ENCODE measurements at places on chromosomes 7 and 10.
A peak's percentile ranks its signal among the peaks of the same experiment; 100 is the strongest.

DNA sequence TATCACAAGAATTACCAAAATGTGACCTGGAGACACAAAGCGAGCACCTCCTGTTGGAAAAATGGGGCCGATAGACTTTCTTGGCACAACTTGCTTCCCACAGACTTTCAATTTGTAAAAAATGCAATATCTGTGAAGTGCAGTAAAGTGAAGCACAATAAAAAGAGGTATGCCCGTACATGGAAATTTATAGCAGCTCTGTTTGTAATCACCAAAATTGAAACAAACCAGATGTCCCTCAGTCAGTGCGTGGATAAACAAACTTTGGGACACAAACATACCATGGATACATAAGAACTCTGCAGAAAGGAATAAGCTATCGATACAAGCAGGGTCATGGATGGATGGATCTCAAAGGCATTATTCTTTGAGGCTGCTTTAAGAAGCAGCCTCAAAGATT lies 33.6 kb downstream of the ARID5B start:
- no peak for DNase-seq

- no peak for DNase-seq
Measured at GRCh38 chr7:127903892-127904669, 127.2 kb downstream of the LRRC4 start.

DNA sequence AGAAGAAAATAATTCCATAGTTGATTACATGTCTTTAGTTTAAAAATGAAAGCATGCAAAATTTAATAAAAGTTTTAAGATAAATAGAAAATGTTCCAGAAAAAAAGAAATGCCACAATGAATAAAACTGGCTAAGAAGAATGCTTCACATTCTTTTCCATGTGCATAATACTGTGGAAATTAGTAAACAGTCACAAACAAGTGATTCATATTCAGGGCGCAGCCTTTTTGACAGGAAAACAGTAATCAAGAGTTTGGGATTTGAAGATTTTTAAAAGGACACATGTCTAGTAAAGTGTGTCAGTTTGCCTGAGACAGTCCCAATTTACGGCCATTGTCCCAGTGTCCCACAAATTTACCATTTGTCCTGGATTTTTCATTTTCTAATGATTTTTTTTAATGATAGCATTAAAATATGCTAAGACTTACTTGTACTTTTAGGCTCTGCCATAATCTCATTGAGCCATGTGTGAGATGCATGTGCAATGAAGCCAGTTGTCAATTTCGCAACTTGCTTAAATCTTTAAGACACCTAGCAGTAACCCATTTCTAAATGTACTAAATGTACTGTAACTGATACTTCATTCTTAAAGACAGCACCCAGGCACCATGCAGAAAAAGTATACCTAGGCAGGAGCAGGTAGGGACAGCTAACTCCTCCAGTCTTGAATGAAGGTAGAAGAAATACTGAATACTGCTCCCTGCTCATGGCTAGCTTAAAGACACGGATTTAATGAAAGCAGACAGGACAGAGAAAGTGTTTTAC lies 46.9 kb downstream of the ZNF438 start:
- no peak for DNase-seq

DNA sequence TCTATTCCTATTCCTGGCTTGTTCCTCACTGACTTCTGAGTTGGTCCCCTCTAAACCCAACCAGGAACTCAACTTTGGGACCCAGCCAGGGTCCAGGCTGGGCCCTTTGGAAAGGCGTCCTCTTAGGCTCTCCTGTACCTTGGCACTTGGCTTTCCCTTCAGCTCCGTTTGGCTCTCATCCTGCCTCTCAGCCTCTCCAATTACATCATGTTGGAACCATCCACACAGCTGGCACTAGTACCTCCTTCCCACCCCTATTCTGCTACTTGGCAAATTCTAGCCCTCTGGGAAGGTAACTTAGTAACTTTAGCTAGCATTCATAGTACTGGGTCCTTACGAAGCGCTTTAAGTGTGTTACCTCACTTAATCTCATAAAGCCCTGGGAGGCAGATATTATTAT lies 205.3 kb upstream of the HABP2 start:
- no peak for DNase-seq

DNA sequence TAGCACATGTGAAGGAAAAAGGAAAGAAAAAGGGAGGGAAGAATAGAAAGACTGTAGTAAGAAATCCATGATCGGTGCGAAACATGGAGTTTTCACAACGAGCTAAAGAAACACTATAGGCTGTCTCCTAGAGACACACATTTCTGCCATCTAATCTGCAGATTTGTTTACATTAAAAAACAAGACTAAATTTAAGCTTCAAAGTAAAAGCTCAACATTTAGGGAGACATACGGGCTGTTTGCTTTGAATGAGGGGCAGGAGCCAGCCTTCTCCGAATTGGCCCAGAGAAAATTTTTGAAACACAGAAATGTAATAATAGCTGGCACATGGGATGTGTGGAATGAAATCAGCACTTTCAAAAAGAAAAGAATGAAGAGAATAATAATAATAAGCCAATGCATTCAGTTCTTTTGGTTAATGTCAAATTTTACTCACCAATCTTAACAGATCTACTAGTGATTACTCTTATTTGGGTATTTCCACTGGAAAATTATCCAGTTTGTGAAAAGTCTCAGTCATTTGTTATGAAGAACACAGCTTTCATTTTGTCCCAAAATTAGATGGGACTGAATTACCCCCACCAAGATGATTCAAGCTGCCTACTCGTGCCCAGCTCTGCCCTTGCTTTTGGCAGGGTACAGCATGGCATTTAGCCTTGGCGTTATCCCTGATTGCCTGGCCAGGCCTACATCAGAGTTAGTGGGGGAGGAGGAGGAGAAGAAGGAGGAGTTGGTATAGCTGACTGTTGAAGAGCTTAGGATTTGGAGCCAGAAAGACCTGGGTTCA lies 47.1 kb downstream of the MTURN start:
- DNase-seq: no peak

DNA sequence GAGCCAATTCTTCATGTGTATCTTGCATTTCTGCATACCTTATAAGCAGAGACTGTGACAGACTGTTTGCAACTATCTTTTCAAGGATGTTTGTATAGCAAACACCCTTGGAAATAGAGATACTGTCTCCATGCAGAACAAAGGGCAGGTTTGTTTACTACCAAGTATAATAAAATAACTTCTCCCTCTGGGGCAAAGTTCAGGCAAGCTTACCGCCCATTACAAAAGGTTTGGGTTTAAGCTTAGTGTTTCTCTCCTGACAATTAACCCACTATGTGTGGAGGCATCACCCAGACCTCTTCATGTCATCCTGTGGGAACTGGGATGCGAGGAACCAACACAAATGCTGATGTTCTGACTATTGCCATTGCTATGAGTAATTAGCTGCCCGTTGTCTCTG lies 479.1 kb upstream of the ZMIZ1 start:
- DNase-seq: no peak

- DNase-seq: no peak
Measured at GRCh38 chr7:77910124-77910523, 111.6 kb downstream of the PHTF2 start.

- no peak for DNase-seq
Measured at GRCh38 chr7:148223160-148223559, 367.4 kb upstream of the C7orf33 start.

GRCh38 chr10:31133251-31133791 lies 101.7 kb upstream of the ZNF438 start:
- no peak for DNase-seq

GRCh38 chr7:157662981-157663716 lies 326.3 kb downstream of the DNAJB6 start:
- DNase-seq: no peak

- DNase-seq: no peak
Measured at GRCh38 chr10:100184426-100184825, 1.4 kb downstream of the ERLIN1 start.

DNA sequence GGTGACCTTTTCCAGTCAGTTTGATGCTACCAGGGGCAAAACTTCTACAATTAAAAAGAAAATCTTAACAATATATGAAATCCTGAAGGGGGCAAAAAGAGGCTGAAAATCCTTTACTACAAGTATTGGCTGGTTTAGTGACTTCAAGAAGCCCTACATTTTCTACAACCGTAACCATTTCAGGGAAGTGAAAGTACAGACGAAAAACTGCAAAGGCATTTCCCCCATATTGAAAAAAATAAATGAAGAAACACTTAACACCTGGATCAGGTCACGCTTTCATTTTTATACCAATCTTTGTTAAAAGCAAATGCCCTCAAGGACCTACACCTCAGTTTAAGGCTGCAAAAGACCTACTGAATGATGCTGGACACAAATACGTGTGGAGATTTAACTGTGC lies 38.6 kb downstream of the IL6 start:
- no peak for DNase-seq

DNA sequence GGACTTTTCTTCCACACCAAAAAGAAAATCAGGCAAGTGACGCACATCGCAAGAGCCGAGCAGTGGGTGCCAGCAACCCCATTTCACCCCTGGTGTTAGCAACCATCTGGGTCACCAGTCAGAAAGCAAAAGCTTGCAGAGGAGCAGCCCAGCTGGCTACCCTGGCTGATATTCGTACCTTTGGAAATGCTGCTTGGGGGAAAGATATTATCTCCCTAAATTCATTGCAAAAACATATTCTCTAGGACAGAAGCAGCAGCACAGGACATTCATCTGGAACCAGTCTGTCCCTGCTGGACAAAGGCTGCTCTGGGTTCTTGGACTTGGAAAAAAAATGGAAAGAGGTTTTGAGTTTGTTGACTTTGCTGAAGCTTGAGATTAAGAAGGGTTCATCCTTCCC lies 45.8 kb downstream of the ERLIN1 start:
- no peak for DNase-seq

DNA sequence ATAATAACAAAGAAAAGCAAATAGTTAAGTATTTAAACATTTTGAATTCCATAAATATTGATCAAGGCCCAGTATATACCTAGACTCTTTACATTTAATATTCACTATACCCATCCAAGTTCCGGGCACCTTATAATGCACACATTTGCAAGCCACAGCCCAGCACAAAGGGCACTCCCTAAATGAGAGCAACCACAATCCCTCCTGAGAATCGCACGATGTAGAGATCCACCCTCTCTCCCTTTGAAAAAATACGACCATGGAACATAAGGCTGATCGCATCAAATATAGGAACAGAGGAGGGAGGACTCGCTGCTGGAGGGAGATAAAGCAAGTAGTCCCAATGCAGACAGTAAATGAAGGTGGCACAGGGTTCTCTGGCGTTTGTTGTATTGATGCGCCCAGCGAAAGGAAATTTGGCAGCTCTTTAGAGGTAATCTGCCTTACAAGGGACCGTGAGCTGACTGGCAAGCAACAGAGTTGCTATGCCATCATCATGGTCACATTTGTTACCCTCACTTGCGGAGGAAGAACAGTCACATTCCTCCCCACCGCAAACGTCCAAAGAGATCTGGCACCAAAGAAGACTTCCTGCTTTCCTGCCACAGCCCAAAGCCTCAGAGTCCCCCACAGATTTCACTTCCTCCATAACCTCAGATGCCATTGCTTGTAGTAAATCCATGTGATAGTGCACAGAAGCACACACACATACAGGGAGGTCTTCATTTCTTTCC lies 16.1 kb upstream of the TAS2R40 start:
- peak; percentile 33 for DNase-seq

GRCh38 chr7:102045681-102046372 lies 228.4 kb downstream of the CUX1 start:
- no peak for DNase-seq

DNA sequence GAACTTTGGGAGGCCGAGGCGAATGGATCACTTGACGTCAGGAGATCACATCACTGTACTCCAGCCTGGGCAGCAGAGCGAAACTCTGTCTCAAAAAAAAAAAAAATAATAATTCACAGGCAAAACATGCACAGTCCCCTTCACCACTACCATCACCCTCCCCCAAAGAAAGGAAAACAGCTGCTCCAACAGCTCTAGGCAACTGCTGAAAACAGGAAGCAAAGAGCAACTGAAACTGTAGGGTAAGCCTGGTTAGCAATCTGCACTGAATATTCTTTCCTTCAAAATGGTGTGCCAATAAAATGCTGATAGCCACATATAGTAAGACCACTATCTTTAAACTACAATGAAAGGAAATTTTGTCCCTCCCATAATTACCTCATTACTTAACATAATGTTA lies 11.8 kb downstream of the NT5C2 start:
- peak; percentile 67 for DNase-seq

DNA sequence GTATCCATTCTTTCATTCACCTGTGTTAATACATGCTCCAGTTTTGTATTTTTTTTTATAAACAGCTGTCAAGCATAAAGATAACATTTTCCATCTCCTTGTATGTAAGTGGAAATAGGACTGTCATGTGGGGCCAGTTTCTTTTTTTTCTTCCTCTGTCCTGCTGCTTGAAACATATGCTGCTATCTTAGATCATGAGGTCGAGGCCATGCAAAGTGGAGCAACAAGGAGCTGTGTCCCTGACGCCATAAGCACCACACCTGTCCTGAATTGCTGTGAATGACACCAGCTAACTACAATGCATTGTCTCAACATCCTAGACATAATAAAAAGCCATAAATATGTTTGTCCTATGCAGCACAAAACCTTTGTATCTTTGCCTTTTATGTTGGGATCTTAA lies 37.7 kb upstream of the SLC26A4 start:
- no peak for DNase-seq

GRCh38 chr10:63068246-63068645 lies 64.9 kb upstream of the NRBF2 start:
- no peak for DNase-seq

- DNase-seq: no peak
Measured at GRCh38 chr10:113139699-113140098, 189.7 kb downstream of the TCF7L2 start.

DNA sequence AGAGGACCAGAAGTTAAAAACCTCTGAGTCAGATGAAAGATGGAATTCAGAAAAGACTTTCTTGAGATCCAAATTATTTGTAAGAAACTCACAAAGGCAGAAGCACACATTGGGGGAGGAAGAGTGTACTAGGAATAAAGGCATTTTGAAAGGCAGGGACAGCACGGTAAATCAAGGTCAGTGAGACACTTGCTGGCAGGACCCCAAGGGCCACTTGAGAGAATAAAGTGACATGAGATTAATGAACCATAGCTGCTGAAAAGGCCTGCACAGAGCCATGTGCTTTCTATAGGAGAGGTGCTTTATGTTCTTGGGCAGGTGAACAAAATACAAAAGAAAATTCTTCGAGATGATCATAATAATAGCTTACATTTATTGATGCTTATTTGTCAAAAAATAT lies 929.9 kb upstream of the MBL2 start:
- DNase-seq: no peak

GRCh38 chr10:79579361-79579760 lies 19.2 kb upstream of the SFTPA2 start:
- DNase-seq: no peak

DNA sequence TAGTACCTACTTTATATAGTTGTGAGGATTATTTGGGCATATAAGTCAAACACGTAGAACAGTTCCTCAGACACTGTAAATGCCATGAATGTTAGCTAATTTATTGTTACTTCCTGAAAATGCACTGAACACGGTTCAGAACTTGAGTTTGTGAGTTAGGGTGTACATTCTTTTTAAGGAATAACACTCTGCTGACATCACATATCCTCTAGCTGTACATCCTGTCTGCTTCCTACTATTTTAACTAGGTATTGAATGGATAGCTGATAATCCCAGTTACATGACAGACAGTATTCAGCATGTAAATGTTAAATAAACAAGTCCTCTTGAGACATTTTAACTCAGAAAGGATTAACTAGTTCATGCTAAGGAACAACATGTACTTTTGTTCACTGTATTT lies 16.0 kb downstream of the SAMD8 start:
- no peak for DNase-seq

- DNase-seq: no peak
Measured at GRCh38 chr10:5466451-5467206, 32.7 kb downstream of the CALML5 start.

GRCh38 chr7:92557249-92557648 lies 28.7 kb downstream of the RBM48 start:
- no peak for DNase-seq

GRCh38 chr10:57035310-57035709 lies 674.3 kb upstream of the ZWINT start:
- DNase-seq: no peak

Data from CMK (cell line).